ENCODE measurements at places on chromosomes 1 and 21.

DNA sequence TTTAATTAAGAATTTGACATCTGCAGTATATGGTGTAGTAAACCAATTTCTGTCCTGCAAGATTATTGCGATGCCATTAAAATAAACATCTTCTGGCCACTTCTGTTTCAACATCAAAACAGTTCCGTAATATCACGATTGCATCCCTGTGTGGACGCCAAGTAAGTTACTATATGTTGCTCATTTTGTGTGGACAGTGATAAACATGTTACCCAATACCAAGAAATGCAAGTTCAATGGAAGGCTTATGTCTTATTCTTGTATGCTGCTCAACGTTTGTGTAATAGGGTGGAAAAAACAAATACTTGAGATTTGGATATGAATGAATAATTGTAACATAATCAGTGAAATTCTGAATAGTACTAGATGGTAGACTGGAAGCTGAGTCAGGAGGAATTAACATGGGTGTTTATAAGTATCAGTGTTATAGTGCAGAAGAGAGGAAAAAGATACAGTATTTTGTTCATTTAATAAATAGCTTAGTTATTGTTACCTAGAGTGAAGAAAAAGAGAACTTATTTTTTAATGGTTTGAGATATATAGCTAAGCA is 15.2 kb downstream of the TTC3 start:
- no peak for DNase-seq

- DNase-seq, result no peak
Observed at GRCh38 chr1:240854367-240854766, 242.4 kb upstream of the GREM2 start.

- no peak for DNase-seq
Observed at GRCh38 chr1:185468626-185469025, 151.6 kb upstream of the IVNS1ABP start.

GRCh38 chr1:67241200-67241746 is 66.4 kb upstream of the IL12RB2 start:
- DNase-seq, result no peak

GRCh38 chr1:64493831-64494230 is 23.9 kb downstream of the CACHD1 start:
- DNase-seq, result no peak

DNA sequence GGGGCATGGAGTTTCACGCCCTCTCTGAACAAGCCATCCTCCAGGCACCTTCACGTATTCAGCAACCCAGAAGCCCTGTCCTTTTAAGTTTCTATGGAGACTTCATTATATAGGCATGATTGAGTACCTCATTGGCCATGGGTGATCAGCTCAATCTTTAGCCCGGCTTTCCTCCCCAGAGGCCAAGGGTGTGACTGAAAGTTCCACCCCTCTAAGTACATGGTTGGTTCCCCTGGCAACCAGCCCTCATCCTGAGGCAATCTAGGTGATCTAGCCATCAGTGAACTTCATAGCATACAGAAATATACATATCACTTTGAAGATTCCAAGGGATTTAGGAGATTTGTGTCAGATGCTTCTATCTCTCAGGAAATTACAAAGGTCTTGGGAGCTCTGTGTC is 21.3 kb upstream of the DHX9 start:
- DNase-seq, result no peak

GRCh38 chr1:15243275-15244043 is 3.6 kb upstream of the FHAD1 start:
- no peak for DNase-seq

GRCh38 chr1:154253671-154254070 is 18.8 kb upstream of the HAX1 start:
- DNase-seq, result no peak

GRCh38 chr1:184635980-184636431 is 118.7 kb downstream of the EDEM3 start:
- DNase-seq, result peak; percentile 54

DNA sequence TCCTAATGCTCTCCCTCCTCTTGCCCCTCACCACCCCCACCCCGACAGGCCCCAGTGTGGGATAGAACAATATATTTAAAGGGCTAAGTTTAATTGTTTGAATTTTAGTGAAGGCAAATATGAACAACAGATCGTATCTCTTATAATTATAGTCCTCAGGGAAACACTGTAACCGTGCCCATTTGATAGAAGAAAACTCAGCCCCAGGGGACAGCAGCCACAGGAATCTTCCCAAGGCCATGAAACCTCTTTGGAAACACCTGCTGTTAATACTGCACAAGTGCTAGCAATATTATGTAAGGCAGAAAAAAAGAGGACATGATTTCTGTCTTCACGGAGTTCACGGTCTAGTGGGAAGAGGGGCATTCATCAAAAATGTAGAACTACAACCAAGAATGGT is 142.2 kb downstream of the URB2 start:
- DNase-seq, result no peak

DNA sequence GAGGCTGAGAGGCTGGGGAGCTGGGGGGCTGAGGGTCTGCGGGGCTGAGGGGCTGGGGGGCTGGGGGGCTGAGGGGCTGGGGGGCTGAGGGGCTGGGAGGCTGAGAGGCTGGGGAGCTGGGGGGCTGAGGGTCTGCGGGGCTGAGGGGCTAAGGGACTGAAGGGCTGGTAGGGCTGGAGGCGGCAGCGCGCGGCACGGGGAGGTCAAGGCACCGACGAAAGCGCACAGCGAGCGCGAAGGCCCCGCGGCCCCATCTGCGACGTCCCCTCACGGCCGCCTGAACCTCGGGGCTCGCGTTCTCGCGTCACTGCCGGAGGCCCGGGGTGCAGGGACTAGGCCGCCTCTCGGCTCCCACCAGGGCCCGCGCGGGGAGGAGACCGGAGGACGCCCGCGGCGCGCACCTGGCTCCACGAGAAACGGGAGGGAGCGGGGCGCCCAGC is 356 bp downstream of the INTS11 start:
- no peak for DNase-seq

GRCh38 chr21:35222541-35222941 is 173.4 kb upstream of the RUNX1 start:
- DNase-seq, result no peak

DNA sequence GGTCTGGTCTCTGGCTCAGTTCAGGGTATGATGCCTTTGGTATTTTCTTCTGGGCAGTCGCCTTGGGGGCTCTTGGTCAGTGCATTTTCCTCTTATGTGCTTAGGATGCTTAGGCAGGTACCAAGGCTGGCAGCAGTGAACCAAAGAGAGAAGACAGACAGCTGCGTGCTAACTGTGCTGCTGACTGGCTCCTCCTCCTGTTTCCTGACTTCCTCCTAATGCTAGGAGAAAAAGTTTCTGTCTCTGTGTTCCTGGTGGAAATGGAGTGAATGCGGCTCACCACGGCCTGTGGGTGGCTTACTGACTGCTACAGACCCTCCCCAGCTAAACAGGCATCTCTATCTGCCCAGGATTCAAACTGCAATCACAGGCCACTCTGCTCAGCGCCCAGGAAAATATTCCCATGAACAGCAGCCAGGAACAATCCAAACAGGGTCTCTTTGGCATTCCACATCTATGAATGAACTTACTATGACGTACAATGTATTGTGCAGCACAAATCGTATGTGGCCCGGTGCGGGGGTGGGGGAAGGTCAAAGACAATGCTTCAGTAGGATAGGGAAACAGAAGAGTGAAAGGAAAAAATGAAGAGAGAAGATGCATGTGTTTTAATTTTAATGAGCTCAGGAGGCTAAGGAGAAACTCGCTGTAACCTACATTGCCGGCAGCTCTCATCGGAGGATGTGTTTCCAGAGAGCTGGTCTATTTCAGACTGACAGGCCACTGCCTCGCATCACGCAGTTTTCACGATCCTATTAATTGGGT is 2.8 kb downstream of the ABCG1 start:
- no peak for DNase-seq

DNA sequence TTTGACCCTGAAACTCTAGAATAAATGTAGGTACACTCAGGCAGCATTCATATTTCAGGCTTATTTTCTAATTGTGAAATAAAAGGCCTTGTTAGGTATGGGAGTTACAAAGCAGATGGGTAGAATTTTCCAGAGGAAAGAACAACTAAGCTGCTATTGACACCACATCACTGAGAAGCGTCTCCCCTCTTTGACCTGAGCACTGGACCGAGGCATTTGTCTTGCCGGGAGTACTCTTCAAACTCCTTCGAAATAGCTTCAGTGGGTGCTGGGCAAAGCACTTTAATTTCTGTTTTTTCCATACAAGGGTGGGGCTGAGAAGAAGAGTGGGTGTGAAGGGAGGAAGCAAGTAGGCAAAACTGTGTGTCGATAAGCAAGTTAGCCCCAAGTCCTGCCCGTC is 36.4 kb downstream of the ABCA4 start:
- no peak for DNase-seq

GRCh38 chr1:25706146-25707089 is 89.8 kb downstream of the MAN1C1 start:
- DNase-seq, result no peak

- DNase-seq, result peak; percentile 25
Observed at GRCh38 chr1:242002510-242002909, 3.6 kb upstream of the MAP1LC3C start.

DNA sequence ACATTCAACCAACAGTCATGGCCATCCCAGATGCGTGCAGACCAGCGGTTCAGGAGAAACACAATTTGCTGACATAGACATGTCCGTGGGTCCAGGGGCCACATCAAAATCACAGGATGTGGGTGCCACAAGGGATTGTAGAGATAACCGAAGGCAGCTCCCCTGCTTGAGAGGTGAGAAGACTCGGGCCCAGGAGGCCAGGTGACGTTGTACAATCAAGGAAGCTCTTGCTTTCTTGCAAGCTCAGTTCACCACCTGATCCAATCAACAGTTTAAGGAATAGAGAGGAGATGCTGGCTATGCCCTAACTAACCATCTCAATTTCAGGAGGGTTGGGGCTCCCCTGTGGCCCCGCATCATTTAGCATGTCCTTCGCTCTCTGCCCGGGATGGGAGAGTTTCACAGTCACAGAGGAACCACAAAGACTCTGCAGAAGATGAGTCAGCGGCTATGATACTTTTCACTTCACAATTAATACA is 19.5 kb downstream of the UBASH3A start:
- DNase-seq, result no peak

GRCh38 chr1:43689289-43689688 is 18.0 kb upstream of the ST3GAL3 start:
- DNase-seq, result peak; percentile 39

GRCh38 chr1:231965615-231966014 is 339.0 kb downstream of the DISC1 start:
- DNase-seq, result no peak

GRCh38 chr1:91454136-91454535 is 46.5 kb upstream of the CDC7 start:
- no peak for DNase-seq

DNA sequence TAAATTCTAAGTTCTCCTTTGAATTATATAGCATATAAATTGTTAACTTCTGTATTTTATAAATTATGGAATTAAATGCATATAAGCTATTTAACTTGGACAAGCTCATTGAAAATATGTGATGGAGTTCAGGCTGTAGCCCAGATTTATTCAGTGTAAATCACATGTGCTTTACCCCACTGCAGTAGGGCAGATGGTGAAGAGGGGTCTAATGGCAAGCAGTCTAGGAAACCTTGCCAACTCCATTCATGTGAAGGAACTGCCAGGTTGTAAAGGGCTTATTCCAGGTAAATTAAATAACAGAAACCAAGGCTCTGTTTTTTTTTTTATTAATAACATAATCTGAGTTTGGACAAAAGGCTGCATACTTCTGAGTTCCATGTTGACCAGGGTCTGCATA is 243.2 kb downstream of the NCAM2 start:
- DNase-seq, result no peak

- DNase-seq, result no peak
Observed at GRCh38 chr21:32554832-32555638, 30.3 kb downstream of the TCP10L start.

- DNase-seq, result no peak
Observed at GRCh38 chr1:109929170-109929569, 18.5 kb downstream of the CSF1 start.

DNA sequence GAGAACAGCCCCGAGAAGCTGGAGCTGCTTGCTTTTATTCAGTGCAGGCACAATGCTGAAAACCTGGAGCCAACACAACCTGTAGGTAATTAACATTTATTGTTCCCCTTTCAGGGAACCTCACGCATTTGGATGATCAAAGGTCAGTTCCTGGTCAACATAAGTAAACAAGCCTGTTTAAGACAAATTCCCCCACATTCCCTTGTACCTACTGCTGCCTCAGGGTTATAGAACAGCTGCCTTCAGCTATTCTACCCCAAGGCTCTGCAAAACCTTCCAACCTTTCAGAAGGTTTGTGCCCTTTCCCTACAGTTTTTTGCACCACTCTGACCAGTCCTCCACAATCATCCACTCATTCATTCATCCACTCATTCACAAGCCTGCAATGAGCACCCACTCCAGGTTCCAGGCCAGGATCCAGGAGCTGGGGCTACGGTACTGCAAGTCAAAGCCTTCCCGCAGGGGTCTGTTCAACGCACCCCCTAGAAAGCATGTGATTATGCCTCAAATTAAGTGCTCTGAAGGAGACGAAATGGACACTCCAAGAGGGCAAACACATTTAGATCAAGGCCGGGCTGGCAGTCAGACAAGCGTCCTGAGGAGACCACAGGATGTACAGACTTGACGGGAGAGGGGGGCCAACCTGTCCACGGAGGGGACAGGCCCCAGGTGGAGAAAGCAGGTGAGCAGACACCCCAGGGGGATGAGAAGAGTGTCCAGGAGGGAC is 683.9 kb downstream of the MATN1 start:
- no peak for DNase-seq

DNA sequence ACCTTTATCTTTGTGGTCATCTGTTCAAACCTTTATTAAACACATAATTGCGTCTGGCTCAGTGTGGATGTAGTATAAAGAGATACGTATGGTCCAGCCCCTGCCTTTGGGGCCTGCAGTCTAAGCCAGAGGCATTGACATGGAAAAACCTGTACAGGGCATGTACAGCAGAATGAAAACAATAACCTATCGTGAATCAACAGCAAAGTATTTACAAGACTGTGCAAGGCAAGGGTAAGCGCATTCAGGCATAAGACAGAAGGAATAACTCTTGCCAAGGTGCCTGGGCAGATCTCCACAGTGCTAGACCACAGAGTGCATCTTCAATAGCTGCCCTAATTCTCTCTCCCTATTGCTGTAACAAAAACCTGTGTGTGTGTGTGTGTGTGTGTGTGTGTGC is 35.5 kb downstream of the KIRREL1 start:
- no peak for DNase-seq

DNA sequence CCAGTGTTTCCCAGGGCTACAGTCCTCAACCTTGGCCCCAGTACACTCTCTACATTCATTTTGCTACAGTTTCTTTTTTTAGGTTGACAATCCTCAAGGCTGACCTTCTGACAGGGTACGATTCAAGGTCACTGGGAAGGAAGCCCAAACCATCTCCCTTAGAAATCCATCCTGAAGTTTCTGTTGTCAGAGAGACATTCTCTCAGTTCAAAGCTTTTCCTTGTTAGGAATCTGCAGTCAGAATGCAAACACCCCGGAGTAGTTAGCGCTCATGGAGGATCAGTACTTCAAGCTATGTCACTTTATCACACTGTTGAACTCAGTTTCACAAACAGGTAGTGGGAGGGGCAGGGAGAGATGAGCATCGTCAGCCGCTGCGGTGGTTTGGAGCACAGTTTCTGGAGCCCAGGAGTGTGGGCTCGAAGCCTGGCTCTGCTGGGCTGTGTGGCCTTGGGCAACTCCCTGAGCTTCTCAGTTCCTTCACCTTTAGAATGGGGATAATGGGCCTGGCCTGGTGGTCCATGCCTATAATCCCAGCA is 4.2 kb downstream of the SLC2A5 start:
- no peak for DNase-seq

- DNase-seq, result no peak
Observed at GRCh38 chr1:116325922-116326321, 47.1 kb upstream of the ATP1A1 start.

GRCh38 chr1:248696261-248696660 is 6.3 kb downstream of the OR14I1 start:
- DNase-seq, result no peak

Data from femur (tissue), 1 donor.